T-helper 22 cell (primary cell): ENCODE measurements at places on chromosomes 12 and 14.

- no peak for DNase-seq
Measured at GRCh38 chr14:61270714-61271113, 10.4 kb downstream of the TMEM30B start.

- DNase-seq, result no peak
Measured at GRCh38 chr12:1741154-1741949, 50.5 kb downstream of the ADIPOR2 start.

DNA sequence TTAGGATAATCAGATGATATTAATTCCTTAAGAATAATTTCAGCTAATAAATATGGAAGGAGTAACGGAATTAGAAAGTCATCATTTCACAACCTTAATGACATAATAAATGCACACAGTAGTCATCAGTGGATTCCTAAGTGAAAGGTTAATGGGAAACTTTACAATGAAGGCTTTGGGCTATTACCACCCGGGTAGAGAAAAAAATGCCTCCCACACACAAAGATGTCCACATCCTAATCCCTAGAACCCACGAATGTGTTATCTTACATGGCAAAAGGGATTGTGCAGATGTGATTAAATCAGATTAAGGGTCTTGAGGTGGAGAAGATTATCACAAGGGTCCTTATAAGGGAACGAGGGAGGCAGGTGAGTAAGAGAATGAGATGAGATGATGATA is 5.6 kb downstream of the TMED10 start:
- DNase-seq, result no peak

GRCh38 chr12:93974252-93974651 is 174.1 kb upstream of the PLXNC1 start:
- DNase-seq, result no peak

DNA sequence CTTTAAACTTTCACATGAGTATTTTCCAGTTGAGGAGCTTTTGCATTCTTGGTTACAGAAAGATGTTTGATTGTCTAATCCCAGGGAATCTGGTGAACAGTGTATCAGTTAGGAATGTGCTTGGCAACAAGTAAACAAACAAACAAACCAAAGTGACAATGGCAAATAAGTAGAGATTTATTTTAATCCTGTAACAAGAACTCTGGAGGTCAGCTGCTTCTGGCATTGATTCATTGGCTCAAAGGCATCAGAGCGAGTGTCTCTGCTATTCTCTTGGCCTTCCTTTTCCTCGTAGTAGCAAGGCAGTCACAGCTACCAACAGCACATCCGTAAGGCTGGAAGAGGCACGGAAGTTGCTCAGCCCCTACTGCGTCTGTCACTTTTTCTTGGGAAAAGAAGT is 37.2 kb downstream of the CRADD start:
- no peak for DNase-seq

DNA sequence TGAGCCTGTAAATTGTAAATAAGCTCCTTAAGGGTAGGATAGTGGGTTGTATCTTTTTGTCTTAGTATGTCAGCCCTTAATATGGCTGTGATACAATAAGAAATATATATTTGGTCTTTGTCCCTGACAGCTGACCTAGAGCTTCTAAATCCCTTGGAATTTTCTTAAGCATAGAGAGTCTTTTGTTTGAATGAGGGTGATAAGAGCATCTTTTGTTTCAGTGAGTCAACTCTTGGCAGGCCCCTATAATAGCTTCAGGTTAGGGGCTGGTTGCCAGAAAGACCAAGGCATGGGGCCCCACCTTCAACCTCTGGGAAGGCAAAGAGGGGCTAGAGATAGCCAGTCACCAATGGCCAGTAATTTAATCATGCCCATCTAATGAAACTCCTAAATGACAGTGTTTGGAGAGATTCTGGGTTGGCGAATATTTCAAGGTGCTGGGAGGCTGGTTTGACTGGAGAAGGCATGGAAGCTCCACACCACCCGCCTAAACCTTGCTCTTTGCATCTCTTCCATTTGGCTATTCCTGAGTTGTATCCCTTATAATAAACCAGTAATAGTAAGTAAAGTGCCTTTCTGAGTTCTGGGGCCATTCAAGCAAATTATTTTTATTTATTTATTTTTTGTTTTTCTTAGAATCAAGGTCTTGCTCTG is 10.5 kb downstream of the PALS1 start:
- DNase-seq, result no peak

DNA sequence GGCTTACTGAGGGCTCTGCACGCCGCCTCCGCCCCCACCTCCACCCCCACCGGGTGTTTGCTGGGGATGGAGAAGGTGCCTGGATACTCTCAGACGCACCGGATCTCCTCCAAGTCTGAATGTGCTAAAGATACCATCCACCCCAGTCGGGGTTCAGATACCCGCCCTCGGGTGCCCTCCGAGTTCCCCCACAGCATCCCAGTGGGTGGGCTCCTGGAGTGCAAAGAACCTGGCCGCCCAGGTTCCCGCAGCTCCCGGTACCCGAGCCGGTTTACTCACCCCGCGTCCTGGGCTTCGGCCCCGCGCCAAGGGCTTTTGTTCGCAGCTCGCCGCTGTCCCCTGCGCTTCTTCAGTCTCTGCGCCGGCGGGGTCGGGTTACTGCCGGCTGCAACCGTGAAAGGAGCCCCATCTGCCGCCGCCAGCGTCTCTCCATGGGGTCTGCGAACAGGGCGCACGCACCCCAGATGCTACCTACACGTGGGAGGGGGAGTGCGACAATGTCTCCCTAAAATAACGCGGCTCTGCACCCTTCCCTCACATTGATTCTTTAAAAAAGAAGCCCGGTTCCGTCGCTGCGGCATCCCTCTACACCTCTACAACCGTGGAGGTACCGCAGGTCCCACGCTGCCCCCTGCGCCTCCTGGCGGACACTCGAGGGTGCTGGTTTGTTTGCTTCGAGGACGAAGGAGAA is at the start of gene CCDC177:
CCDC177 (minus strand) TSS at position 609 of the 691 bp plus-strand sequence. CDS start 1,249 bp downstream, outside the sequence.
- DNase-seq, result peak; percentile 33

GRCh38 chr14:29205658-29206057 is 439.1 kb downstream of the FOXG1 start:
- no peak for DNase-seq
